ENCODE measurements at places on chromosomes 3 and 15.

DNA sequence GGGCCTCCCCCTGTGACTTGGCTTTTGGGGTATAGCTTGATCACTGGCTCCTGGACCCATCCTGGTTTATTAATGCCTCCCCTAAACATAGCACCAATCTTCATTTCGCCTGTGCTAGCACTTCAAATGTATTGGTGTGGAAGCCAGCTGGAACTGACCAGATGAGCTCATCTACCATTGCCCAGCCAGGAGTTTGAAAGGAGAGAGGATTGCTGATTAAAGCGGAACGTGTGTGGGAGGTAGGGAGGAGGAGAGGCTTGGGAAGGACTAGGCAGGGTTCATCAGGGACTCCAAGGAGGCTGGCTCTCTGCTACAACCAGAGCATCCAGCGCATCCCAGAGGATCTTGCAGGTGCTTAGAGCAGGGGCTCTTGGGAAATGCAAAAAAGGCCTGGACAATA is 34.4 kb upstream of the TLE3 start:
- no peak for DNase-seq

GRCh38 chr15:48965972-48966371 is 2.3 kb upstream of the SHC4 start:
- no peak for DNase-seq

DNA sequence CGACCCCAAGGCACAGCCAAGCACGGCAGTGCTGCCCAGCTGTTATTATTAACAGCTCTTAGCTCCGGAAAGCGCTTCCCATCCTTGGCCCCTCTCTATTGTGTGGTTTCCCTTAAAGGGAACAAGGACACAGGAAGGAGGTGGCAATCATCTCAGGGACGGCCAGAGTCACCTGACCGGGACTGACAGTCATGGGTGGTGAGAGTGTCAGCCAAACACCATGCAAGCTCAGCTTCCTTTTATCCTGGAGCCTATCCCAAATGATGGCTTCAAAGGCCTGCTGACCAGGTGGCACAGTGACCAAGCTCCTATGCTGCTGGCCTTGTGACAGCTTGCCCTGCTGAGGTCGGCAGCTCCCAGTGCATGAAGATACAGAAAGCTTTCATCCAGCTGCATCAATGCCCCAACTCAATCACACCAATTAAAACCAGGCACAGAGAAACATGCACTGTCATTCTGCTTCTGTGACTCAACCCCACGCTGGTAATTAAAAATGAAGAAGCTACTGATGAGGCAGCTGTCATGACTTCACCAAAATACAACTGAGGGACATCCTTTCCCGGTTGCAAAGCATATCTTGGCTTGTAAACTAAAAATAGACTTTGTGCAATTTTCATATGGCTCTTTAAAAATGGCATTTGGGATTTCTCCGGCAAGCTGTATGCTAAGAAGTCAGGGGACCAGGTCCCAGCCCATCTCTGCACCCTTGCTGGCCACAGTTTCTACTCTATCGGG is 34.0 kb downstream of the PCSK6 start:
- DNase-seq: no peak

GRCh38 chr15:60675763-60676162 is 196.8 kb upstream of the ICE2 start:
- DNase-seq: no peak

DNA sequence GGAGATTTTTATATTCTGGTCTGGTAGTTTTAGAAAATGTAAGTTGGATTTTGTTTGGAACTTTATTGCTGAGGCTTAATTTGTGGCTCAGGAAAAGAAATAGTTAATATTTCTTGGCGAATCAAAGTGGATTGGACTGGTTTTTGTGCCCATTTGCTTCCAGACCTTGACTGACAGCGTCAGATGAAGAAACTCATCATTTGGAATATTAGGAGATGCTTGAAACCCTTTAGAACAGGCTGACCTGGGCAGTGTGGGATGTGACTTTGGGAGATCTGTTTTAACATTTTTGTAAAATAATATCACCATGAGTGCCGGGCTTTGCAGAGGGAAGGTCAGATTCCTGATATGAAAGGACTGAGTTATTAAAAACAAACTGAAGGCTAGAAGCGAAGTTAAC is 83.0 kb downstream of the AAGAB start:
- DNase-seq: no peak

DNA sequence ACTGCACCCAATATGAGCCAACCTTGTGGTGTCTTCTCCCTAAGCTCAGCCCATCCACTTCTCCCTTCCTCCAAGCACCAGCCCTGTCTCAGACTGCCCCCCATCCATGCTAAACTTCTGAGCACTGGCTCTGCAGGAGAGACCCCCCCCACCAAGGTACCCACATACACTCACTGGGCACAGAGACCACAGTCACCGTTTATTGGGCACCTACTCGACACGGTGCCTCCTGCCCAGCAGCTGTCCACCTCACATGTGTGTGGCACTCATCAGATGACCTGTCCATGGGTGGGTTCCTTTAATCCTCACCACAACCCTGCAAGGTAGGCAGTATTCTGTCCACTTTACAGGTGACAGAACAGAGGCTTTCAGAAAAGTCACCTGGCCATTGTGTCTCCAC is 22.3 kb upstream of the SFMBT1 start:
- no peak for DNase-seq

GRCh38 chr3:102112704-102113230 is 263.5 kb downstream of the NFKBIZ start:
- no peak for DNase-seq

DNA sequence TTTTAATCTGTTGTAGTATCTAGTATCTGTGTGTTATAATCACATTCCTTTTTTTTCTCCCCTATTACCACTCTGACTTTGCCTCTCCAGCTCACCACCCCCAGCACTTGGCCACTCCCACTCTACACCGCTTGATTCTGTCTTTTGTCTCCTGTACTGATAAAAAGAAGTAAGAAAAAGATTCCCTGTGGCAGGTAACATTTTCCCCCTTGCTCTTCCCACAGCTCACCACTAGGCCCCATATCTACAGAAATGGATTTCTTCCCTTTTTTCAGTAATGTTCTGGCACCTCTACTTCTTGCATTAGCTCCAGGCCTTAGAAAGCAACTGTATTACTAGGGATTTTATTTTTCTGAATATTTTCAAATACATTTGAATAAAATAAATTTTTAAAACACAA is 25.6 kb downstream of the KCNH8 start:
- no peak for DNase-seq

Measured in cortex of kidney (tissue), 1 donor.